ENCODE measurements at places on chromosomes 16 and 17.

DNA sequence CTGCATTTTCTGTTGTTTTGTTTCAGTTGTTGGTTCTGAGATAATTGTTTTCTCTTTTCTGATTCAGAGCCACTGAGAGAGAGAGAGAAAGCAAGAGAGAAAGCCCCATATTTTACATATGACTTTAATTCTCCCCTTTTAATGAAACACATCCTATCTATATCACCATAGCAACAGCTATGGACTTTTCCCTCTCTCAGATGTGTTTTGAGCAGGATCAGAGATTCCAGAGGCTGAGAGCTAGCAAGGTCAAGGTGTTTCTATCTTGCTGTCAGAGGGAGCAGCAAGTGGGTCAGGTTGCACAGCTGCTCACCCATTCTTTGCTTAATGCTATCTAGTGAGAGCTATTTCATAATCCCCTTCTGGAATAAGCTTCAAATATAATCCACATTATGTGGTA lies 415.9 kb downstream of the CA10 start:
- no peak for DNase-seq

DNA sequence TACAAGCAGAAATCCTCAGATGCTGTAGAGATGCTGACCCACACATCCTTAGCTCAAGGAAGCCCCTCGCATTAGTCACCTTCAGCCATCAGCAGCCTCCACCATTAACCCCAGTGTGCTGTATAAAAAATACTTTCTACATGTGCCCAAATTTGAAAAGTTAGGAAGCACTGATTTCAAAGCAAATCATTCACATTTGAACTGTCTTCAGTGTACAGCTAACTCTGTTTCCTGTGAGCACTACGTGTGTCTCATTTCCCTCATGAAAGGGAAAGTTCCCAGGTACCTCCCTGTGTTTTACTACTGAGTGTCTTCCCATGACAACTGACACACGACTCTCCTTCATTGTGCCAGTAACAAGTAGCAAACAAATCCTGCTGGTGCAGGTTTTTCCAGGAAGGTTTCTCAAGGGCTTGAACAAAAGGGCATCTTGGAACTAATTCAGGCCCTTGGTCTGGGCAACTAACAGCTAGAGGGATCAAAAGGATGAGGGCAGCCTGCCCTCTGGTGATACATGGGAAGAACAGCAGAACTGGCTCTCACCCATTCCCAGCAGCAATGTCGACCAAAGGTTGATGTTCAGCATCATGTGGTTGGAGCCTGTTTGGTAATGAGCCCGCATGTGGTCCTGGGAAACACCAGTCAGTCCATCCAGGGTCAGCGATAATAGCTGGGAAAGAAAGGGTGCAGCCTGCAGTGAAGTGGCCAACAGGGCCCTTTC lies 4.0 kb downstream of the SLC35B1 start:
- peak; percentile 49 for DNase-seq

GRCh38 chr16:8673611-8674412 lies 605 bp upstream of the ABAT start:
- peak; percentile 16 for DNase-seq

DNA sequence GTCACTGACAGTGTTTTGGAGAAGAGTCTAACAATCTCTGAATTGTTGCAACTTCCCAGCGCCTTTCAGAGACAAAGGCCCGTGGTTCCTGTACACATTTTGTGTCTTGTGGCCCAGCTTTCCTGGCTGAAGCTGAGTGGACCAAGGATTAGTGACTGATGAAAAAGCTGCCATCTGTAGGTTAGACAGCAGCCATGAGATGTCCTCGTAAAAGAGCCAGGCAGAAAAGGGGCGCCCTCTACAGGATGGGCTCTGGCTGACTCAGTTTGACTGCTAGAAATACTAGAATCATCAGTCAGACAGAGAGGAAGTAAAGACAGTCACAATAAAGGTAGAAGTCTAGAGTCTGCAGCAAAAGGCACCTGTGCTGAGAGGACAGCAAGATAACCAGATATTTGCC lies 26.5 kb upstream of the NF1 start:
- DNase-seq, result peak; percentile 67

DNA sequence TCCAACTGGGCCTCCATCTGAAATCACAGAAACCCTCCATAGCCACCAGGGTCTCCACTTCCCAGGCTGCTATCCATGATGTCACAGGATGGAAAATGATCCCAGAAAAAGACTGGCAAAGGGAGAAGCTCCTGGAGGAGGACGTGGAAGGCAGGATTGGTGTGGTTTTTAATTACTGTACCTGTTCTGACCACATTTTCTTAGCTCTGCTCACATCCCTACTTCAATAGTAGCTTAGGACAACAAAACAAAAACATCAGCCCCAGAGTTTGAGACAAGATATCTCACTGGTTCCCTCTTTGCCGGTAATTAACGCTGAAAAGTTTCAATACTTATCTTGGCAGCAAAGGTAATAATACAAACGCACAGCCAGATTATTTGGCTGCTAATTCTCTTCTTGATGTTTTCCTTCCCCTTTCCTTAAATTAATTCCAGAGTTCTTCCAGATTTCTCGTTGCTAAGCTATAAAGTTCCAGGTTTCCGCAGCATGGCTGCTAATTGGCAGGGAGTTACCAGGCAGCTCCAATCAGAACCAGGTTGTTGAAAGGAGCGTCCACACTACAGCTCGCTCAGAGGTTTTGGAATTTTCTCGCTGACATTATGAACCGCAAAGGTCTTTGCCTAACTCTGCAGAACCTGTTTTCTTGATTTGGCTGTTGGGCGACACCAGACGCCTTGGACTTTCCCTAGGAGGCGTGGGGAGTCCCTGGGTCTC lies 263.4 kb downstream of the MRTFB start:
- no peak for DNase-seq

DNA sequence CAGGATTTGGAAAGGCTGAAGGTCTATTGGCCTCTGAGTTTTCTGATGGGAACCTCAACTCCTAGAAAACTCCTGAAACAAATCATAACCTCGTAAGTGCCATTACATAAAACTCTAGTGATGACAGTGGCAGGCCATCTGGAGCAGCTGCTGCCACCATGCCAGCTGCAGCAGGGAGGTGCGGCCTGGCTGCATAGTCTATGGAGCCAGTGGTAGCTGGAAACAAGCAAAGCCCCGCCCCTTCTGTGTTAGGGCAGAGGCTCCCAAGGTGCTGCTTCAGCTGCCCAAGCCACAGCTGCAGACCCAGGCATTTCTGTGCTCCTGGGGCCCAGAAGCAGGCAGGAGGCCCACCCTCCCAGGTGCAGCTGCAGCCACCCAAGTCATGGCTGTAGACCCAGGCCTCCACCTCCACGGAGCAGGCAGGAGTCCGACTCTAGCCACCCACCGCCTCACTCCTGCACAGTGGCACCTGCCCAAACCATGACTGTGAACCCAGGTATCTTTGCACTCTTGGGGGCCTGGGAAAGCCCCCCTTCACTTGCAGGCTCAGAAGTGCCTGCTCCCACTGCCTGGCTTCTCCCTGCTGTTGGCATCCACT lies 254.1 kb upstream of the KCNJ16 start:
- no peak for DNase-seq

DNA sequence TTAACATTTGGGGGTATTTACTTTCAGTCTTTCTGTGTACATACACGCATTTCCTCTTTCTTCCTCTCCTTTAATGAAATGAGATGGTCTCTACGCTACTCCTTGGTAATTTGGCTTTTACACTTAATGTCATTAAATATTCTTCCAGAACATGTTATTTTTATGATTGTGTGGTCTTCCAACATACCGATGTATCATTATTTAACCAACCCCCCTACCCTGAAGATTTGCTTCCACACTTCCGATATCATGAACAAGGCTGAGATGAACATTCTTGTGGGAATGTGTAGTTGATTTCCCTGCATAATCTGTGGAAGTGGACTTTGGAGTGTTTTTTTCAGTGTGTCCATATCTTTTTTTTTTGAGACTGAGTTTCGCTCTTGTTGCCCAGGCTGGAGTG lies 2.3 kb upstream of the PGS1 start:
- no peak for DNase-seq

DNA sequence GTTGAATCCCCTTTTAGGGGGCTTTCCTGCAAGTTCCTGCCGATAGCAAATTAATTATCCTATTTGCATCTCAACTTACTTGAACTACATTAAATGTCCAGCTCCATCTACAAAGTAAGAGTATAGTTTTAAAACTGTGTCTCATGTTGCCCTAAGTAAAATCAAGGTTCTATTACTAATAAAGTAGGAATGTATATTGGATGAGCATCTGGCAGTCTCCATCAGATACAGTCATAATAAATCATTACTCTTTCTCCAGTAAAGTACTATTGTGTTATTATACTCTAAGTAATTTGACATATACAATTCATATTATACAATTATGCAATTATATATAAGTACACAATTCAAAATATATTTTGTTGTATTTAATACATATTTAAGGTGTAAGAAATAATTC lies 249.3 kb downstream of the CEP112 start:
- DNase-seq, result no peak

- DNase-seq, result no peak
These were observed 36.0 kb upstream of the SLC47A1 start for GRCh38 chr17:19497624-19498023.

DNA sequence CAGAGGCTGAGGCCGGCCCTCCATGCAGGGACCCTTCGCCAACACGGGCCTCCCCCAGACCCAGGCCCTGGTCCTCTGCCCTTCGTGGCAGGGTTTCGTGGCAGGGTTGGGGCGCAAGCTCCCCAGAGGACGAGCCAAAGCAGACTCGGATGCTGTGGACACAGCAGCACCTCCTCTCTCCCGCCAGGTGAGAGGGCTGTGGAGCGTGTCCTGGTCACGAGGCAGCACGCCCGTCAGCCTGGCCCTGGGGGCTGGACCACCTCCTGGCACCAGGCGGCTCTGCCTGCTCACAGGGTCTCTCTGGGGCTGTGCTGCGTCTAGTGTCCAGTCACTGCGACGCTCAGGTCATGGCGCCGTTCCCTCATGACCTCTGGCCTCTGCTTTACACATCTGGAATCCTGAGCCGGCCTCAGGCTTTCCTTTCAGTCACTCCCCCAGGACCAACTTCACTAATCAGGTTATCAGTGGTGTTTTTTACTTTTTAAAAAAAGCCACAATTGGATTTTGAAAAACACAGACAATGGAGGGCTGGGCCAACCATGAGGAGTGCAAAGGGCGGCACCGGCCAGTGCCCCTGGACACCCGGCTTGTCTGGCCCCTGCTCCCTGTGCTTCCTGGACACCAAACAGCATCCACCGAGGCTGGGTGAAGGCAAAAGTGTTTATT lies 5.4 kb downstream of the NDUFAF8 start:
- DNase-seq, result no peak

- peak; percentile 7 for DNase-seq
These were observed 5.9 kb downstream of the UBTF start for GRCh38 chr17:44213403-44214229.

- DNase-seq, result no peak
These were observed 1343.6 kb downstream of the TP53TG3F start for GRCh38 chr16:34802848-34803599.

- DNase-seq, result no peak
These were observed 35.5 kb downstream of the KSR1 start for GRCh38 chr17:27491713-27492190.

DNA sequence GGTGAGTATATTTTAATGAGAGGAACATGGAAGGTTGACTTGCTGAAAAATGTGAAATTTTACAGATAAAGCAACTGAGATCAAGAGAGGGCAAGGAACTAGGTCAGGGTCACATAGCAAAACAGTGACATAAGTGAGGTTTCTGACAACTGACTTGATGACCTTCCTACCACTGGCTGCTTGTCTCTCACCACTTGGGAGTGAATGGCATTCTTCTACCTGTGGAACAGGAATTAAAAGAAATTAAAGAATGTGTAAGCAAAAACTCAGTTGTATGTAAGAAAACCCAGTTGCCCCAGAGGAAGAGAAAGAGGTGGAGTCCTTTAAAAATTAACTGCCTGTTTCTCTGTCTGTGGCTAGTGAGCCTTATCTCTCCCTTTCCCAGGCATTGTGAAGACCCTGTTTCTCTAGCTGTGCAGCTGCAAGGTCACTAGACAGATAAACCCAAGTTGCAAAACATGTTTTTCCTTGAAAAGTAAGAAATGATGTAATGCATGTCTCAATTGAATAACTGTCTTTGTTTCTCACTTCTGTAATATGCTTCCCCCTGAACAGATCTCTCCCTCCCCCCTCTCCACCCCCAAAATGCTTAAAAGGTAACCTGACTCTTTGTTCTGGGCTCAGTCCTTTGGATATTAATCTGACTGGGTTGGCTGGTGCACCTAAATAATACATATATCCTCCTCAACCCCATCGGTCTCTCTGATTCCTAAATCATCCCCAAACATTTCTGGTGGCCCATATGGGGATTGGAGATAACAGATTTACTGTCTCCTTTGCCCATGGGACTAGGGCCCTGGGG lies 23.4 kb downstream of the ACSM1 start:
- DNase-seq, result no peak

GRCh38 chr17:74325376-74325742 lies 667 bp upstream of the KIF19 start:
- no peak for DNase-seq

- no peak for DNase-seq
These were observed 93.2 kb upstream of the TOB1 start for GRCh38 chr17:50959341-50959740.

DNA sequence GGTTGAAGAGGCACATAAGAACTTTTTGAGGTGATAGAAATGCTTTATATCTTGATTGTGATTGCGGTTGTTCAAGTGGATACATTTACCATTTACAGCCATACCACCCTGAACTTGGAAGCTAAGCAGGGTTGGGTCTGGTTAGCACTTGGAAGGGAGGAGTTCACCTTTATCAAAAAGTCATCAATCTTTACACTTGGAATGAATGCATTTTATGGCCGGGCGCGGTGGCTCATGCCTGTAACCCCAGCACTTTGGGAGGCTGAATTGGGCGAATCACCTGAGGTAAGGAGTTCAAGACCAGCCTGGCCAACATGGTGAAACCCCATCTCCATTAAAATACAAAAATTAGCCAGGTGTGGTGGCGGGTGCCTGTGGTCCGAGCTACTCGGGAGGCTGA lies 9.5 kb upstream of the GJD3 start:
- DNase-seq, result no peak

DNA sequence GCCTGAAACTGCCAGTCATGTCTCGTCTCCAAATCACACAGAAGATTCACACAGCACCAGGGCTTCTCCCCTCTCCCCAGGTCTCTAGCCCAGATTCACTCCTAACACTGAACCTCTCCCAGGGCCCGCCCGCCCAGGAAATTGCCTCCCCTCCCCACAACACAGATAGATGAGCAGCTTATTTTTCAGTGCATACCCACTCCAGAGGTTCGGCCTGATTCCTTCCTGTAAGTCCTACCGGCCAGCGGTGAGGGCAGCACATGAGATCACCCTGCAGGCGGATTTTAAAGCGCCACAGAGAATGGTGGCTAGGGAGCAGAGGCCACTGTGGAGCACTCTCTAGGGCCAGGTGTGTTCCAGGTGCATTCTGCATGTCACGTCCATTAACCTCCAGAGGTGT lies 301.8 kb downstream of the IRF8 start:
- DNase-seq, result no peak

- DNase-seq, result peak; percentile 66
These were observed 21.5 kb downstream of the GPR179 start for GRCh38 chr17:38322156-38322779.
